ENCODE measurements at places on chromosomes 4 and X. TPM values are rescaled to one million over a fixed set of nuclear protein-coding genes. Genes with fewer than 3 reads are reported as not detected.

Gene CYSLTR1
- 0.25 TPM for total RNA-seq

Gene TMPRSS11E
- total RNA-seq, result not detected

Gene VEGFD
- 0.28 TPM for total RNA-seq

Gene ASB12
- not detected for total RNA-seq

Gene FRMD7
- total RNA-seq, result 0.05 TPM

Gene KLHL15
- total RNA-seq, result 5.7 TPM

Gene POF1B
- total RNA-seq, result 0.28 TPM

Gene DOK7
- total RNA-seq, result 0.83 TPM

Gene SSX2B
- total RNA-seq, result 0.23 TPM

Gene GLUD2
- 3.7 TPM for total RNA-seq

Data from left lobe of liver (tissue), 2 donors.